ENCODE measurements at places on chromosomes 5 and 9.

- no peak overlapping the region for H3K4me3 ChIP-seq
- H3K36me3 ChIP-seq = no peaks in the 10 kb centered on the region
- no peak for DNase-seq
- no peaks in the 10 kb centered on the region for H3K27me3 ChIP-seq
- no peaks in the 10 kb centered on the region for H3K4me1 ChIP-seq
- H3K27ac ChIP-seq = no peak overlapping the region
These were observed 7.1 kb downstream of the SPINK9 start for GRCh38 chr5:148342371-148343045.

GRCh38 chr5:109695005-109695926 is 5.5 kb downstream of the MAN2A1 start:
- peak overlapping the region; percentile 66 for H3K27ac ChIP-seq
- H3K27me3 ChIP-seq = no peaks in the 10 kb centered on the region
- peak overlapping the region; percentile 61 for H3K4me3 ChIP-seq
- no peak for DNase-seq
- peaks cover 63% of the 10 kb centered on the region for H3K4me1 ChIP-seq

DNA sequence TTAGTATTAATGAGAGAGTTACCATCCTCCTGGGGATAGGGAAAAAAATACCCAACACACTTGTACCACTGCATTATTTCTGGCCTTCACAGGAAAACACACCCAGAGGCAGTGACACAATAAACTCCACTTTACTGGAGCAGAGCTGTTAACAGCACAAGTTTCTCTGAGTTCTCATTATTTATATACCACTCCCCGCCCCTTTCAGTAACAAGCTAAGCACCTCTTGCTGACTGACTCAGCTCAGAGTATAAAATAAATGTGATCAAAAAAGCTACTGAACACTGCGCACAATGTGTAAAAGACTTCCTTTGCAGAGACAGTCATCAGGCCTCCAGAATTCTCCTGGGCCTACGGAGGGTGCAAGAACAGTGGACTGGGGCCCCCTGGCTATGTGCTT is 21.6 kb downstream of the KLF9 start:
- H3K36me3 ChIP-seq = no peaks in the 10 kb centered on the region
- no peak overlapping the region for H3K4me3 ChIP-seq
- H3K27me3 ChIP-seq = no peaks in the 10 kb centered on the region
- no peak for DNase-seq

GRCh38 chr5:148374690-148375360 is 8.9 kb upstream of the FBXO38 start:
- peak; percentile 24 for DNase-seq
- H3K4me3 ChIP-seq = no peak overlapping the region
- H3K4me1 ChIP-seq = no peaks in the 10 kb centered on the region
- no peaks in the 10 kb centered on the region for H3K27me3 ChIP-seq
- no peak overlapping the region for H3K27ac ChIP-seq
- H3K36me3 ChIP-seq = no peaks in the 10 kb centered on the region

GRCh38 chr9:105206821-105207699 is 37.4 kb upstream of the SLC44A1 start:
- no peak for DNase-seq
- H3K4me3 ChIP-seq = no peak overlapping the region
- H3K27me3 ChIP-seq = no peaks in the 10 kb centered on the region
- H3K27ac ChIP-seq = no peak overlapping the region
- H3K36me3 ChIP-seq = no peaks in the 10 kb centered on the region

- H3K27me3 ChIP-seq = peaks cover 3% of the 10 kb centered on the region
- no peak overlapping the region for H3K27ac ChIP-seq
- no peak overlapping the region for H3K4me3 ChIP-seq
- H3K36me3 ChIP-seq = no peaks in the 10 kb centered on the region
These were observed 1.3 kb upstream of the NRARP start for GRCh38 chr9:137303151-137303892.

- DNase-seq = no peak
- H3K27ac ChIP-seq = no peak overlapping the region
- no peaks in the 10 kb centered on the region for H3K4me1 ChIP-seq
These were observed 34.1 kb downstream of the CRHBP start for GRCh38 chr5:76986825-76987526.

- no peaks in the 10 kb centered on the region for H3K27me3 ChIP-seq
- peaks cover 19% of the 10 kb centered on the region for H3K36me3 ChIP-seq
These were observed 143.8 kb upstream of the DHFR start for GRCh38 chr5:80798633-80799032.

DNA sequence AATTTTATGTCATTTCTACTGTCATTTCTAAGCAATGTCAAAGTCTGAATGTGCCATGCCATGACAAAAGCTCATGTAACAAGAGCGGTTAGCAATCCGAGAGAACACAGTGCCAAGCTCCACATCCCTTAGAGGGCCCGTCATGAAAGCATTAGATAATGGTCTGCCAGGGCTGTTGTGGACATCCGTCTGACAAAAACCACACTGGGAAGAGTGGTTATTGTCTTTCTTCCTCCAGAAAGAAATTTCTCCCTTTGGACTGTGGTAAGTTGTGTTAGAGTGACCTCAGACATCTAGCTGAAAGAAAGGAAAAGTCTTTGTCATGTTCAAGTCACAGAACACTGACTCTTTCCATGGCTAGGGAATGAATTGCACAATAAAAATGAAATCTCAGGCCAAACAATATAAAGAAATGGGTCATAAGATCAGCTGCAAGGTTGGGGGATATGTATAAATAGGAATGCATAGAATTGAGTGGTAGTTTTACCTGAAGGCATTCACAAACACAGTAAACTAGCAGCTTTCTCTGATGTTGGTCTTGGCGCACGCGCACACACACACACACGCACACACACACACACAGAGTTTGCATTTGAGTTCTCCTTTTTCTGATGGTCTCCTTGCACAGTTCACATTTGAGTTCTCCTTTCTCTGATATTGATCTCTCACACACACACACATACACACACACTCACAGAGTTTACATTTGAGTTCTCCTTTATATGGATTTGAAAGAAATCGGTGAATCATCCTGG is 5.3 kb downstream of the SLC1A3 start:
- H3K27me3 ChIP-seq = peaks cover 25% of the 10 kb centered on the region
- DNase-seq = no peak
- peaks cover 1% of the 10 kb centered on the region for H3K4me1 ChIP-seq
- no peaks in the 10 kb centered on the region for H3K36me3 ChIP-seq
- H3K4me3 ChIP-seq = no peak overlapping the region
- H3K27ac ChIP-seq = no peak overlapping the region

GRCh38 chr5:61840361-61840760 is 465.6 kb upstream of the KIF2A start:
- no peak overlapping the region for H3K4me3 ChIP-seq
- H3K36me3 ChIP-seq = no peaks in the 10 kb centered on the region
- no peak overlapping the region for H3K27ac ChIP-seq
- no peaks in the 10 kb centered on the region for H3K27me3 ChIP-seq
- no peak for DNase-seq
- no peaks in the 10 kb centered on the region for H3K4me1 ChIP-seq

DNA sequence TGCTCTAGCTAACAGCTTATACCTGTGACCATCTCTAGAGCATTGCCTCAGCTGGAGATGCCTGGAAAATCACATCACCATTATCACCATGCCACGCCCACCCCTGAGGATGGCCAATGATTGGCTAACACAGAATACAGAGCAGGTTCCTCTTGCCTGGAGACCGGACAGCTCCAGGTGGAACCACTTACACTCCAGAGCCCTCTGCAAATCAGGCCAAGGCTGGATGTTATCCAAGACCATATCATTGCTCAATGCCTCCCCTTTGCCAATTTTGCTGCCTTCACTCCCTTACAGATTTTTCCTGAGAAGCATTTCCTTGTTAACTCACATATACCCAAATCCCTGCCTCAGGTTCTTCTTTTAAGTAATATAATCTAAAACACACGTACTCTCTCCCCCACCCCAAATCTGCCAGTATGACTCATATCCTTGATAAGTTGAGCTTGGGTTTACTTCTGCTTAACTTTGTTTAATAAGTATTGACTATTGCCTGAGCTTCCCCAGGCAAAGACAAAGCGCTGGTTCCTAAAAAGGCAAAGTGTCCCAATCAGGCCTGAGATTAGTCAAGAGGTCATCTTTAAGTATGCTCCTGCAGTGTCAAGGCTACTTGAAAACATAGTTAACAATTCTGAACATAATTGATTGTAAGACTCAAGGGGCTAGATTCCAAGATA is 309.6 kb downstream of the EPB41L4A start:
- H3K27ac ChIP-seq = no peak overlapping the region
- DNase-seq = no peak
- no peaks in the 10 kb centered on the region for H3K27me3 ChIP-seq
- no peaks in the 10 kb centered on the region for H3K36me3 ChIP-seq

DNA sequence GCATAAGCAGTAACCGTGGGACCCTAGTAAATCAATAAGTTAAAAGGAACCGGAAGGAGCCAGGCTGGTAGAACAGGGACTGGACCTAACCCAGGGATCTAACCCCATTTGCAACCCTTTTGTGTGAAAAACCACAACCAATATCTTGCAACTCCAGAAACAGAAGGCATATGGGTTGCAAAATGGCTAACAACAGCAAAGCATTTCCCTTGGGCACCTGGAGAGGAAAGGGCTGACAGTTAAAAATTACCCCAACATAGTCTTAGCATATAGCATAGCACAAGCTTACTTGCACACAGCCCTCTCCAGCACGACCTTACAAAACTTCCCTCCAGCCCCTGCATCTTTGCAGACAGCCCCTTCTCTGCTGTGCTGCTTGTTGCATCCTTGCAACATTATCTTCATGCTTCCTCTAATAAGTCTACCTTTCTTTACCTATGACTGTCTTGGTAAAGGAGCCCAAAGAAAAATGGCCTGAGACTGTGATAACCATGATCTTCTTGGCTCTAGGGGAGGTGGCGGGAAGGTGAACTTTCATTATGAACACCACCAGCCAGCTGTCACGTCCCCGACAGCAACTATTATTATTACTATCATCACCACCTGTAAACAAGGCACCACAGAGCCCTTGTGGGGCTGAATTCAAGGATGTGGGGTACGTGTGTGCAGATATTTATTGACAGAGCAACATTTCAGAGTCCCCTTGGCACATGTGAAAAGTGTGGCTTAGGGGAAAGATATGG is 49.8 kb downstream of the PRRC1 start:
- no peaks in the 10 kb centered on the region for H3K4me1 ChIP-seq
- H3K4me3 ChIP-seq = no peak overlapping the region
- no peaks in the 10 kb centered on the region for H3K36me3 ChIP-seq
- peaks cover 3% of the 10 kb centered on the region for H3K27me3 ChIP-seq
- DNase-seq = no peak

GRCh38 chr9:110217656-110218099 is 9.7 kb upstream of the C9orf152 start:
- peak; percentile 55 for DNase-seq
- peaks cover 2% of the 10 kb centered on the region for H3K27me3 ChIP-seq
- H3K27ac ChIP-seq = no peak overlapping the region
- no peaks in the 10 kb centered on the region for H3K4me1 ChIP-seq

DNA sequence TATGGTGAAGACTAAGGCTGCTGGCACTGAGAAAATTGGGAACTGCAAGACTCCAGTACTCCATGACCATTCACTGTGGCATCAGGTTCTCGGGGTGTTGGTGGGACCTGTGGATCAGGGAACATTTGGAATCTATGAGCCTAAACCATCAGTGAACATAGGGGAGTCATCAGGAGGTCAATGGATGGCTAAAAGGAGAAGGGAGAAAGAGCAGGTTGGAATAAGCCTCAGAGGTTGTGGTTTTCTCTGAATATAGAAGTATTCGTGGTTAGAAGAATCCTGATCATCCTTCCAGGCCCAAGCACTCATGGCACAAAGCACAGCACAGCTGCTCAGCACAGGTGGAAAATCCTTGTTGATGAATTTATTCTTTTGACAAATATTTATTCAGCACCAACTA is 156.6 kb downstream of the SEMA6A start:
- no peaks in the 10 kb centered on the region for H3K4me1 ChIP-seq
- H3K27ac ChIP-seq = no peak overlapping the region
- no peaks in the 10 kb centered on the region for H3K27me3 ChIP-seq

DNA sequence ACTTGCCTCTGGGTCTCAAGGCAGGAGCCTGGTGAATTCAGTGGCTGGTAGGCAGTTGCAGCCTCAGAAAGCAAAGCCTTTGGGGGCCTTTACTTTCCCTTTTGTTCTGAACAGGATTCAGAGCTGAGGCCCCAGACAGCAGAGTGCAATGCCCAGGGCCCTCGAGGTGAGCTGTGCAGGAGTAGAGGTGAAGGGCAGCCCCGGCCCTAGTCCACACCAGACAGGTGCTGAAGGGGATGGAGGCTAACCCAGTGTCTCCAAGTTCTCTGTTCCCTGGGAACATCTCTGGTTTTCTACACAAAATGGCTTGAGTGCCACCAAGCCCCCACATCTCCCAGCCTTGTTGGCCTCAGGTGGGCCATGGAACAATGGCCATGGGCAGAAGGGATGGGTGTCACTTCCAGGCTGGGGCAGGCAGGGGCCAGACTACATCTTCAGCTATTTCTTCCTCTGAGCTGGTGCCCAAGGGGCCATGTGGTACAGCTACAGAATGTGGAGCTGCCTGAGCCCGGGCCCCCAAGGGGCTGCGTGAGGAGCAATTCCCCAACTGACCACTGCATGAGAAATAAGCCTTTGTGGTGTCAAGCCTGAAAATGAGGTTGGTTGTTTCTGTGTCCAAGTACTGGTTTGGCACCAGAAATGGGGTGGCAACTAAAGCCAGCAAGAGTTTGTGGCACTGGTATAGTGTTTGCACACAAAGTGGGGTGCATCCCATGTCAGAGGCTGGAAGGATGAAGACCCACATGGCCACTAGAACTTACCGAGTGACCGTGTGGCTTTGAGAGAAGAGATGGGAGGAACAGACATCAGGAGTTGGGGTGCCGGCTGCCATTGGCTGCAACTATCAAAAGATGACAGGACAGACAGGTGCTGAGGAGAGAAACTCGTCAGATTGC is 57.8 kb downstream of the BARX1 start:
- H3K36me3 ChIP-seq = no peaks in the 10 kb centered on the region
- peaks cover 29% of the 10 kb centered on the region for H3K4me1 ChIP-seq
- DNase-seq = no peak
- H3K27me3 ChIP-seq = no peaks in the 10 kb centered on the region
- no peak overlapping the region for H3K4me3 ChIP-seq

DNA sequence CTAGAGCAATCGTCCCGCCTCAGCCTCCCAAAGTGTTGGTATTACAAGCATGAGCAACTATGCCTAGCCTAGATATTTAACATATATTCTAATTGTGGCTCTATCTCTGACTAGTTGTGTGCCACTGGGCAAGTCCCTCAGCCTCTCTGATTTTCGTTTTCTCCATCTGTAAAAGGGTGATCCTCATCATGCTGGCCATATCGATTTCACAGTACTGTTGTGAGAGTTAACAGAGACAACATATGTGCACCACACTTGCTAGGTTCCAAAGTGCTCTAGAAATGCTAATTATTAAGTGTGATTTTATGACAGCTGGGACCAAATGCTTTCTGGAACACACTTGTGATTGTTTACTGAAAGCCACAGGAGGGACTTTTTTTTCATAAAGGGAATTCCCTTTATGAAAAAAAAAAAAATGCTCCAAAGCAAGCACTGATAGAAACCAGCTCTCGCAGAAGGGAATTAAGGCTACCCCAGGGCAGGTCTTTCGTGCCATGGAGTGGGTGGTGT is 78.5 kb upstream of the EPB41L4B start:
- H3K4me3 ChIP-seq = no peak overlapping the region
- no peaks in the 10 kb centered on the region for H3K4me1 ChIP-seq
